Colonic mucosa (tissue), 4 donors: ENCODE measurements at places on chromosomes 11 and 22. TPM values are rescaled to one million over a fixed set of nuclear protein-coding genes. Genes with fewer than 3 reads are reported as not detected.

DNA sequence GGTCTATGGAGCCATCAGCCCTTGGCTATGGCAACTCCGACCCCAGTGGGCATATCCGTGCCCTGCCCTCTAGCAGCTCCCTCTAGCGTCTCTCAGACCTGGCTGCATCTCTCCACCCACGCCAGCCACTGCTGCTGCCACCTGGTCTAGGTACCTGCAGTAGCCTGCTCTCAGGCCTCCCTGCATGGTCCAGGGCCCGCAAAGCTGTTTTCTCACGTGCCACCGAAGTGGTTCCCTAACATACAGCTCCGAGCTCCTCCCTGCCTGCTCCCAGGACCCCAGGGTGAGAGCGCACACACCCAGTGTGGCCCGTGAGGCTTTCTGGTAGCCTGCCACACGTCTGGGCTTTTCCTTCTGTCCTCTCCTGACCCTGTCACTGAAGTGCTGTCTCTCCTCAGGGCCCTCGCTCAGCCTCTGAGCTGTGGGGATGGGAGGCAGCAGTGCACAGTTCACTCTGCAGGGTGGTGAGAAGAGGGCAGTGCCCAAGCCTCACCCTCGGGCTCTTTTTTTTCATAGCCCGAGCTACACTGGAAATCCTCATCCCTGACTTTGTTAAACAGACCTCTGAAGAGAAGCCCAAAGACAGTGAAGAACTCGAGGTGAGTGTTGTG lies 14.3 kb downstream of the DGCR8 start:
- no peak overlapping the region for H3K27ac ChIP-seq
- H3K4me1 ChIP-seq, result no peaks in the 10 kb centered on the region
- no peaks in the 10 kb centered on the region for H3K27me3 ChIP-seq
- H3K4me3 ChIP-seq, result no peak overlapping the region

DNA sequence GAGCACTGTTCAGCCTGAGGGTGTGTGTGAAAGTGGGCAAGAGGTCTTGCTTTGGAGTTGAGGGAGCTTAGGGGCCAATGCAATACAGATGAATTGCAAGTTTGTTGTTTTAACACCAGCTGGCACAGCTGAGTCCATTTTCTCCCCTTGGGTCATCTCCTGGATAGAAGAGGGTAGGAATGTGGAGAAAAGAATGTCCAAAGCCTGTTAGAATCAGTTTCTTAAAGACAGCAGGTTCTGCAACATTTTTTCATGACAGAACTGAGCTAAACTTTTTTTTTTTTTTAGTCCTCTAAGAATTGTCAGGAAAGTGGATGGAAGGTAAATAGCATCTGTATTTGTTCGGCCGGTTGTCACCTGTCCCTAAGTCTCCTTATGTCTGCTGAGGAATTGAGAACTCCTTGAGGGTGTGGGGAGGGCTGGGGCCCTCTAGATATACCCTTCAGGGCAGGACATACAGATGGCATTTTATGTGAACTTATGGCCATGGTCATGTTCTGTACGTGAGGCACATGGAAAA lies 211.1 kb upstream of the CADM1 start:
- H3K4me1 ChIP-seq, result no peaks in the 10 kb centered on the region
- H3K27ac ChIP-seq, result no peak overlapping the region
- no peaks in the 10 kb centered on the region for H3K36me3 ChIP-seq
- no peaks in the 10 kb centered on the region for H3K27me3 ChIP-seq
- no peak for DNase-seq
- H3K4me3 ChIP-seq, result no peak overlapping the region

DNA sequence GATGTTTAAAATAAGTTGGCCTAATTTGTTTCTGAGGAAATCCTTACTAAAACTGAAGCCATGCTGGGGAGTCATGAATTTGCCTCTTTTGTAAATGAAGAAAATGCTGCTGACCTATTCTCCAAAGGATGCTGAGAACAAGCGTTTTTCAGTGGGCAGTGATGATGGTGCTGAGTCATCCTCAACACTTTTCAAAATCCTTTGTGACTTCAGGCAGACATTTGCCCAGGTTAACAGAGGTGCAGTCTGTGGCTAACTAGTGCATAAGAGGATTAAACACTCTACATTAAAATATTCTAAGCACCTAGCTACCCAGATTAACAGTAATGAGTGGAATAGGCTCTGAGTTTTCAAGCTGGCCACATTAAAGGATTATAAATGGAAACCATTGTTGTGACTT lies 509.0 kb downstream of the DLG2 start:
- no peak overlapping the region for H3K27ac ChIP-seq
- DNase-seq, result no peak
- H3K4me3 ChIP-seq, result no peak overlapping the region
- H3K4me1 ChIP-seq, result no peaks in the 10 kb centered on the region

- no peaks in the 10 kb centered on the region for H3K36me3 ChIP-seq
- H3K4me3 ChIP-seq, result no peak overlapping the region
- no peaks in the 10 kb centered on the region for H3K27me3 ChIP-seq
- DNase-seq, result no peak
Observed at GRCh38 chr11:111697933-111698371, 68.2 kb downstream of the PPP2R1B start.

- no peaks in the 10 kb centered on the region for H3K27me3 ChIP-seq
- H3K4me3 ChIP-seq, result no peak overlapping the region
- no peak overlapping the region for H3K27ac ChIP-seq
- no peak for DNase-seq
- no peaks in the 10 kb centered on the region for H3K4me1 ChIP-seq
Observed at GRCh38 chr11:108137212-108137611, 15.8 kb downstream of the ACAT1 start.

DNA sequence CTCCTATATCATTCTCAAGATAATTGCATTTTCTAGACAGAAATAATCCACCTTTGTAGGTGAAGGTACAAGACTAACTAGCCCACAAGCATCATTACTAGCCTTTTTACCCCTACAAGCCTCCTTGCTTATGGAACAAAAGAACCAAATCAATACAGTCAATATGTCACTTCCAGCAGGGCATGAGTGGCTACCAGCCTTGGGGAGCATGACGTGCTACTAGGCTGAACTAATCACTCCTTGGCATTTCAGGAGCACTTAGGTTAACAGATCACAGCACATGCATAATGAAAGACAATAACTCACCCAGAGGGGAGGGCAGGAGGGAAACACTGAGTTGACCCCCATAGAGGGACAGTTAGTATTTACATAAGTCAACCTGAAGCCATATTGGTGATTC lies 2.7 kb downstream of the DRD2 start:
- H3K27ac ChIP-seq, result no peak overlapping the region
- peaks cover 27% of the 10 kb centered on the region for H3K27me3 ChIP-seq

- H3K4me3 ChIP-seq, result no peak overlapping the region
- no peaks in the 10 kb centered on the region for H3K27me3 ChIP-seq
- H3K36me3 ChIP-seq, result no peaks in the 10 kb centered on the region
- H3K4me1 ChIP-seq, result no peaks in the 10 kb centered on the region
- H3K27ac ChIP-seq, result no peak overlapping the region
- DNase-seq, result no peak
Observed at GRCh38 chr11:110991661-110992355, 253.7 kb upstream of the POU2AF2 start.

GRCh38 chr11:124865902-124866851 lies 945 bp downstream of the ROBO3 start:
- no peak overlapping the region for H3K27ac ChIP-seq
- DNase-seq, result peak; percentile 47
- H3K4me1 ChIP-seq, result peaks cover 11% of the 10 kb centered on the region

DNA sequence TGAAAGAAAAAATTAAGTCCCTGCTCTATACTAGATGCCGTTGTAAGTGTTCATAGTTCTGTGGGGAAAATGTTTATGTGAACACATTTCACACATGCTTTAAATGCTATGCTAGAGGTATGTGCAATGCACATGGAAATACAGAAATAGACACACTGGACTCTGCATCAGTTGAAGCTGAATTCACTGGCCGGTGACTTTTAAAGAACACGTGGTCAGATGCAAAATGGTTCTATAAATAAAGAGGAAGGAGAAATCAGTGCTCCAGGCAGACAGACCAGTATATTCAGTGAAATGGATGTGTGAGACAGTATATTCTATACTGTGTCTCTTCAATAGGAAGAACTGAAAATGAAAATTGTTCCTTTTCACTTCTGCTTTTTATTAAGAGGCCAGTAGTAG lies 29.9 kb downstream of the TRPC6 start:
- no peak overlapping the region for H3K4me3 ChIP-seq
- no peaks in the 10 kb centered on the region for H3K4me1 ChIP-seq
- no peaks in the 10 kb centered on the region for H3K27me3 ChIP-seq
- no peaks in the 10 kb centered on the region for H3K36me3 ChIP-seq
- H3K27ac ChIP-seq, result no peak overlapping the region
- DNase-seq, result no peak

- H3K27ac ChIP-seq, result no peak overlapping the region
- H3K4me1 ChIP-seq, result no peaks in the 10 kb centered on the region
- no peaks in the 10 kb centered on the region for H3K27me3 ChIP-seq
- H3K36me3 ChIP-seq, result no peaks in the 10 kb centered on the region
- no peak for DNase-seq
Observed at GRCh38 chr22:35558031-35558430, 17.4 kb downstream of the RASD2 start.

GRCh38 chr11:65317025-65317786 lies 2.5 kb downstream of the CDC42EP2 start:
- H3K4me1 ChIP-seq, result peaks cover 7% of the 10 kb centered on the region
- H3K4me3 ChIP-seq, result peak overlapping the region; percentile 58
- H3K27me3 ChIP-seq, result no peaks in the 10 kb centered on the region
- peak; percentile 92 for DNase-seq

DNA sequence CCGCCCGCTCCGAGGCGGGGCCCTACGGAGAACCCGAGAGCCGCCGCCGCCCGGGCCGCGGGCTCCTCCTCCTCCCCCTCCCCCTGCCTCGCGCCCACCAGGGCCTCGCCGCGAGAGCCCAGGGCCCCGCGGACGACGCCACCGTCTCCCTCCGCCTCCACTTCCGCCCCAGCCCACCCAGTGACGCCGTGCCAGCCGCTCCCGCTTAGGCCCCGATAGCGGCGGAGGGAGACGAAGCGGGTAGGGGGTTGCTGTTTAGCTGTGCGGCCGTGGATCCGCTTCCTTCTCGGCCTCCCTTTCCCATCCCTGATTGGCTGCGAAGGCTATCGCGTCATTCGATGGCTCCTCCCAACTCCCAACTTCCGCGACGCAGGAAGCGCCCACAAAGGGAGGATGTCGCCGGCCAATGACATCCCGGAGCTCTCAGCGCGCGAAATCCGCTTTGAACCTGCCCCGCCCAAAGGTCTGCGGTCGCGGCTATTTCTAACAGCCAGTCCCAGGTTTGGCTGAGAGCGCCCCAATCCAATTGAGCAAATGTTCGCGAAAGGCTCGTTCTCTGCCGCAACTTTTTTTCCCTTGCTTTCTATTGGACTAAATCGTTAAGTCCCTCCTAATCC lies at the start of gene FAM76B:
TSS of gene FAM76B (minus strand) at position 277 of the 617 bp plus-strand sequence. CDS start 304 bp downstream, outside the sequence.
- peak within 1 kb of the TSS; percentile 96 for H3K27ac ChIP-seq
- peak within 1 kb of the TSS; percentile 91 for H3K4me3 ChIP-seq
- H3K4me1 ChIP-seq, result no peaks in the 10 kb centered on the region
- peak; percentile 97 for DNase-seq

GRCh38 chr11:62410972-62411371 lies 7.9 kb upstream of the SCGB1A1 start:
- H3K4me1 ChIP-seq, result no peaks in the 10 kb centered on the region
- no peak overlapping the region for H3K4me3 ChIP-seq
- no peaks in the 10 kb centered on the region for H3K36me3 ChIP-seq
- no peak for DNase-seq
- no peak overlapping the region for H3K27ac ChIP-seq
- H3K27me3 ChIP-seq, result no peaks in the 10 kb centered on the region

- no peaks in the 10 kb centered on the region for H3K27me3 ChIP-seq
- no peaks in the 10 kb centered on the region for H3K36me3 ChIP-seq
- H3K4me3 ChIP-seq, result no peak overlapping the region
- H3K4me1 ChIP-seq, result no peaks in the 10 kb centered on the region
- no peak overlapping the region for H3K27ac ChIP-seq
- DNase-seq, result no peak
Observed at GRCh38 chr11:117690484-117691217, 106.4 kb downstream of the DSCAML1 start.

GRCh38 chr11:125404811-125405790 lies 91.0 kb downstream of the FEZ1 start:
- DNase-seq, result peak; percentile 61
- no peak overlapping the region for H3K27ac ChIP-seq
- H3K36me3 ChIP-seq, result no peaks in the 10 kb centered on the region
- no peaks in the 10 kb centered on the region for H3K27me3 ChIP-seq
- no peak overlapping the region for H3K4me3 ChIP-seq

DNA sequence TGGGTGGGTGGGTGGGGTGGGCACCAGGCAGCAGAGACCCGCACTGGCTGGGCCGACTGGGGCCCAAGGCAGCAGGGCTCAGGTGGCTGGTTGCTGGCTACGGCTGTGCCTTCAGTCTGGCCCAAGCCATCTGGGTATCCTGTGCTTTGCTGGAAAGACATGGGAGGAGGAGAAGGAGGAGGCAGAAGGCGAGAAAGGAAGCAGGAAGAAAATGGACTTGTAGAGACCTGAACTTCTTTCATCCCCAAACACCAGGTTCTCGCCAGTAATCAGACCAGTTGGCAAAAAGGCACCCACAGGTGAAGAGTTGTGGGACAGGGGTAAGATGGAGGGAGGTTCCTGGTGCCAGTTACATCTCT lies 78.8 kb downstream of the IGLL1 start:
- no peak for DNase-seq
- H3K27ac ChIP-seq, result no peak overlapping the region
- no peaks in the 10 kb centered on the region for H3K36me3 ChIP-seq
- no peaks in the 10 kb centered on the region for H3K4me1 ChIP-seq

- no peaks in the 10 kb centered on the region for H3K4me1 ChIP-seq
- no peak overlapping the region for H3K27ac ChIP-seq
- H3K4me3 ChIP-seq, result no peak overlapping the region
- no peaks in the 10 kb centered on the region for H3K27me3 ChIP-seq
- no peak for DNase-seq
- H3K36me3 ChIP-seq, result no peaks in the 10 kb centered on the region
Observed at GRCh38 chr22:48528221-48528915, 1299.3 kb downstream of the BRD1 start.

GRCh38 chr22:30881361-30882183 lies 87.0 kb downstream of the MORC2 start:
- H3K27ac ChIP-seq, result no peak overlapping the region
- H3K27me3 ChIP-seq, result no peaks in the 10 kb centered on the region
- DNase-seq, result no peak
- H3K4me1 ChIP-seq, result no peaks in the 10 kb centered on the region

The OVOL1 gene
- 32.9 TPM for total RNA-seq

The OR52I1 gene
- not detected for total RNA-seq

The ENTHD1 gene
- total RNA-seq, result not detected
